HT-29 (cell line): ENCODE measurements at places on chromosomes 12 and 14.

DNA sequence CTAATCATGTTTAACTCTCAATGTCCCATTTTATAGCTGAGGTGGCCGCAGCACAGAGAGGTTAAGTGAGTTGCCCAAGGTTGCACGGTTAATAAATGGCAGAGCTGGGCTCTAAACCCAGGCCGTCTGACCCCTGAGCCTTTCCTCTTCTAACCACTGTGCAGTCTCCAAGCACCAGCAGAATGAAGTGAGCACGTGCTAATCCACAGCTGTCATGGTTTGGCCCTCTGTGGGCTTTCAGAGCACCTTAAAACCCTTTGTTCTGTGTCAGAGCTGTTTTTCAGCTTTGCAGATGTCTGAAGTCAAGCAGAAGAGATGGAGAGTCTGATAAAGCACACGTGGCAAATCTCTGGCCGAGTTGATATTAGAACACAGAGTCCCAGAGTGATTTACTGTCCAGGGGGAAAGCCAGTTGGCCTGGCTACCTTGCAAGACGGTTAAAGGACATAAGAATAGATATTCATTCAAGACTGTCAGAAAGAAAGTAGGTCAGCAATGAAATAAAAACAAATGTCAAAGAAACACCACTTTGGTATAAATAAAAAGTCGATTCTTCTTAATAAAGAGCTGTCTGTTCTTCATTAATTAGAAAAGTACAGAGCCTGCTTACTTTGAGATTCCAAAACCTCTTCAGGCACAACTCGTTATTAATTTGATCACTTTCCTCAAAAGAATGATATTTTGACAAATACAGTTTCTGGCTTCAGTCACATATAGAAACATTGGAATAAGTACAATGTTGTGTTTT lies 107.3 kb downstream of the CRADD start:
- DNase-seq, result peak; percentile 54

- no peak for DNase-seq
These were observed 41.3 kb downstream of the LTBP2 start for GRCh38 chr14:74570696-74571095.

DNA sequence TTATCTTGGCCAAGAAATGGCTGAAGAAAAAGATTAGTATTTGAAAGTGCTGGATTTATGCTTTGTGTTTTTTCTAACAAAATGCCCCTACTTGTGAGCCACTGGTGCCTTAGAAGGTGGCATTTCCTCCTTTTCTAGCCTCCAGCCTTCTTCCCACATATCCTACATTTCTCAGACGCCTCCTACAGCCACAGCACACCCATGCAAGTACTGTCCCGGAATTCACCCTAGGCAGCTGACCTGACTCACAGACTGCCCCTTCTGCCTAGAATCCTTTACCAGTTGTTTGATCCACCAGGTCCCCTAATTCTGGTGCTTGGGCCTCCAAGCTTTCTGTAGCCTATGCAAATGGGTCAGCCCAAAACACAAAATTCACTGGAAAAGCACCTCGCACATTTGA lies 166.0 kb downstream of the FOXN3 start:
- DNase-seq, result no peak

DNA sequence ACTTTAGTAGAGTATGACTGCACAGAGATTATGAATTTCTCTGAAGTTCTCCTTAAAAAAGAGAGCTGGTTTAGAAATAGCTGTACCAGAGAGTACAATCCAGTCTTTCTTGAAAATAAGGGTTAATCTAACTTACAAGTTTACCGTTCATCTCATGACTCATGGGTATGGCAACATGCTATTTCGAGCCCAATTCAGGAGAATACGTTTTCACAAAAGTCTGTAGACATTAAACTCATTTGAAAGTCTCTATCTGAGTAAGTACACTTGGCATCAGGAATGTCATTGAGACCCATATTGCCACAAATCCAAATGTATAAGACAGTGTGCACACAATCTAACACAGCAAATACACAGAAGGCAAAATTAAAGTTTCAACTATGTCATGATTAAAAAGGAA lies 160.5 kb downstream of the PIK3C2G start:
- no peak for DNase-seq

DNA sequence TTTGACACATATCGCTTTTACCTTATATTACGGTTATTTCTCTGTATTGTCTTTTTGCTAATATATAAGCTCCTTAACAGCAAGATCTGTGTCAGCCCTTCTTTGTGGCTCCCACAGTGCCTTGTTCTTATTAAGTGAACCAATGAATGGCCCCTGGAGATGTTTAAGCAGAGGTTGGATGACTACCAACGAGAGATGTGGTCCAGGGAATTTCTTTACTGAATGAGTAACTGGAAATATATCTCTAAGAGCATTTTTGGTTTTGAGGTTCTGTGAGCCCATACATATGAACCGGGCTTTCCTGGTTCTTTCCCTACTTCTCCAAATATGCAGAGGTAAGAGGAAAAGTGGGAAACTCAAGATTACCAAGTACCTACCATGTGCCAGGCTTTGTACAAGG lies 23.5 kb downstream of the CALCOCO1 start:
- no peak for DNase-seq

- no peak for DNase-seq
These were observed 29.7 kb downstream of the RAD9B start for GRCh38 chr12:110531741-110532333.

DNA sequence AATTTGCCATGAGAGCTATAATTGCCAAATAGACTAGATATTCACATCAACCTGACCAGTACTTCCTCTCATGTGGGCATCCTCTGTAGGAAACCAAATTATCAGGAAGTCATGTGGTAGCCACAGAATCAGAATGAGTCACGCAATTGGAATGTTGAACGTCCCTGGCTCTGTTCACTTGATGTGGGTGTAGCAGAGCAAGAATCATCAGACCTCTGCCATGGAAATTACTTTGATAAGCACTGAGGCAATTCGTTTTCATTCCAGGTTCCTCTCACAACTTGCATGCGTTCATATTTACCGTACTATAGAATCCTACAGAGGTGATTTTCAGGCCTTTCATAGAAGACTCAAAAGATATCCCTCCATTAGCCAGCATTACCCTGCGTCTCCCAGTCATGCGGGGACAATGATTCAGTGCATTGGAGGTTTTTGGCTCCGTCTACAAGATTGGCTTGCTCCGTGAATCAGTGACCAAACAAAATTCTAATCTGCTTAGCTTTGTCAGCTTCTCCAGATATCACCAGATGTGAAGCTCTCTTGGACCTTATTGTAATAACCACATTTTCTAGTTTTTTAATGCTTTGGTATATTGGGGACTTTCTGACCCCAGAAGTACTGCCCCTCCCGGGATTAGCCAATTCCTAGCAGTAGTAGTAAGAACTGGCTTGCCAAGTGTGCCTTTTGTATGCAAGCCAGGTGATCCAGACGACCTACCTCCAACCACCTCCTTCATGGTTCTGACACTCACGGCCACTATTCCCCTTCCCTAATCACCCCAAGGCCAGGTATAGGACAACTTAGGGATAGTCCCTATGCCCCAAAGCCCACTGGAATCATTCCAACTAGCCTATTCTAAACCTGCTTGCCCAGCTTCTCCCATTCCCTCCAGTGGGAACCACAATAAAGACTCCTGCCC lies 133.4 kb downstream of the KICS2 start:
- DNase-seq, result peak; percentile 98

DNA sequence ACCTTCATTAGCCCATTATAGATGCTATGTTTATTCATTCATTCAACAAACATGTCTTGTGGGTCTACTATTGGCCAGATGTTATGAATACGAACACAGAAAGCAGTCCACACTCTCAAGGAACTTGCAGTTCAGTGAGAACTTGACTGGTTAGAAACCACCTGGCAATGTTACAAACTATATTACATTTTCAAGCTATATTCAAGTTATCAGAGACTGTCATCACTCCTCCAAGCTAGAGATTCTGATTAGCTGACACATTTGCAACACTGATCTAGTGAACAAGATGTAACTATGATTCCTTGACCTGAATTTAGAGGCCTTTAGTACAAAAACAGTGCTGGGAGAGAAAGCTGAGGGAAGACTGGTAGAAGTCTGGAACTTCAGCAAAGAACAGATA lies 170.7 kb upstream of the EEA1 start:
- DNase-seq, result no peak

DNA sequence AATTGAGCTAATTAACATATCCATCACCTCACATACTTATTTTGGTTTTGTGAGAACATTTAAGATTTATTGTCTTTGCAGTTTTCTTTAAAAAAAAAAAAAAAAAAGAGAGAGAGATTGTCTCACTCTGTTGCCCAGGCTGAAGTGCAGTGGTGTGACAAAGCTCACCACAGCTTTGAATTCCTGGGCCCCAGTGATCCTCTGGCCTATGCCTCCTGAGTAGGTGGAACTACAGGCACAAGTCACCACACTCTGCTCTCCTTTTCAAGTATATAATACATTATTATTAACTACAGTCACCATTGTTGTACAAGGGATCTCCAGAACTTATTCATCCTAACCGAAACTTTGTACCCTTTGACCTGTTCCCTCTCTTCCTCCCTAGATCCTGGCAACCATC lies 64.0 kb downstream of the NUMB start:
- DNase-seq, result no peak

GRCh38 chr14:42855085-42855484 lies 1248.4 kb downstream of the LRFN5 start:
- no peak for DNase-seq

DNA sequence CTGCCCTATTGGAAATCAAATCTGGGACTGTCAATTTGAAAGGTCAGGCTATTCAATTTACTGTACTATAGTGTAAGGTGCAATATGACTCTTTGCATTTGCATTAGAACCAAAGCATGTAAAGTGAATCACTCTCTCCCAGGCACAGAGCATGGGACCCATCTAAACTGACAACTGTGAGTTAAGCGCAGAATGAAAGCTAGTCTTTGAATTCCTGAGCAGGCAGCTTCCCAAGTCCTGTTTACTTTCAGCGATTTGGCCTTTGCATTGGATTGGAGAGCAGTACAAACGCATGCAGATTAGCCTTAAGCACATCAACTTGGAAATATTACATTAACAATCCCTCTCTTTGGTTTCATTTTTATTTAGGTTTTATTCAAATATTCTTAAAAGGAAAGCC lies 74.6 kb downstream of the RERG start:
- no peak for DNase-seq

DNA sequence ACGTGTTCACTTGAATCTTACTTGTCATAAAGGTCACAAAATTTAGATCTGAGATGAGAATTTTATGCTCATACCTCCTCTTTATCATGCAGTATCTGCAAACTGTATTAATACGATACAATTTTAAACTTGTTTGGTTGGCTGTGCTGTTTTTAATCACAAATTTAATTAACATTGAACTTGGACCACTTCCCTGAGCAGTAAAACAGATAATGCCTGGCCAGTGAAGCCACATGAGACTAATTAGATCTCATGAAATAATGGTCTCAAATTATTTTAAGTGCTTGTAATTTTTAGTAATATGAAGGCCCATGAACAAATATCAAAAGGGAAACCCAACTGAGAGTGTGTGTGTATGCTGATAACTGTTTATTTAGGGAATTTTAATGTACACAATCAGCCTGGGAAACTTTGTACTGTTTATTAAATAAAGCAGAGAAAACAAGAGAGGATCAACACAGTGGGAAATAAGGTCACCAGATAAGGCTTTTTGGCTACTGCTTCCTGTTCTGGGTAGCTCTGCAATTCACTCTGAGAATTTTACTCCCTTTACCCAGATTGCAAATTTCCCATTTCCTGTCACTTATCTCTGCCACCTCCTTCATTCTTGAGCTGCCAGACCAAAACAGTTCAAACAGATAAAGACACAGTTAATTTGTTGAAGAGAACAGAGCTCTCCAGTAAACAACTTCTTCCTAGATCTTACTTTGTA lies 61.6 kb upstream of the GNPNAT1 start:
- DNase-seq, result no peak

- DNase-seq, result peak; percentile 1
These were observed 71.4 kb upstream of the GNPNAT1 start for GRCh38 chr14:52862632-52863333.

DNA sequence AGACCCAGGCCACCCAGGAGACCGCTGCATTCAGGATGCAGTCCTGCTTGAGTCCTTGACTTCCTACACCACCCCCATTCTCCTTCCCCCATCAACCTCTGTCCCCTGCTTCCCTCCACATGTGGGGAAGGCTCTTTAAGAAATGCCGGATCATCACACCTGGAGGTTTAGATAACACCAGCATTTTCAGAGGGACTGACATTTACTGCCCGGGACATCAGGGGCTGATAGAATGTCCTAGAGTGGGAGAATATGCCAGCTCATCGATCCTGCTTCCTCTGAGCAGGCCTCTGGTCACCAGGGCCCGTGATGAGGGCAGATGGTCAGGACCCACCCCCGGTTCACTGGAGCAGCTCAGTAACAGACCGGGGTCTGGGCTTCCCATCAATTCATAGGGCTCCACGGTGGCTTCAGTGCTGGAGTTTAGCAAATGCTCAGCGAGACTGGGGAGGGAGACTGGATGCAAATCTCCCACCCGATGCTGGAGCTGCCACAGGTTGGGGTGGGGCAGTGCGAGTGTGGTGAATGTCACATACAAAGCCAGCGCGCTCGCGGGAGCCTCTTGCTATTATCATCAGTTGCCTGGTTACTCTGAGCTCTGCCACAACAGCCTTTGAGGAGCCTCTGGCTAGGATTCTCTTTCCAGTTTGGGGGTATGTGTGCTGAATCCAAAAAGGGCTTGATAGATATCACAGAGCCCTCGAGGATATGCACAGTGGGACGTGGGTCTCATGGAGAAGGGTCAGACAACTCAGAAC lies 111.6 kb downstream of the RBM19 start:
- DNase-seq, result no peak

DNA sequence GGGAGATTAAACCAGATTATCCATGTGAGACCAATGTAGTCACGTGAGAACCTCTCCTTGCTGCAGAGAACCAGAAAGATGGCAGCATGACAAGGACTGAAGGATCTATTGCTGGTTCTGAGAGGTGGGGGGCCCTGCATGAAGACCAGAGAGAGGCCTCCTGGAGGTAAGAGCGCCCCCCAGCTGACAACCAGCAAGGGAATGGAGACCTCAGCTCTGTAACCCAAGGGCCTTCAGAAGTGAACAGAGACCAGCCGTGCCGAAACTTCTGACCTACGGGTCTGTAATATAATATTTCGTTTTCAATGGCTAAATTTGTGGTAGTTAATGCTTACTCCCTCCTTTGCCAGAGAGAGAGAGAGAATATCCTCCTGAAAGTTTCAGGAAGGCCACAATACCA lies 524.1 kb upstream of the TBX3 start:
- no peak for DNase-seq

DNA sequence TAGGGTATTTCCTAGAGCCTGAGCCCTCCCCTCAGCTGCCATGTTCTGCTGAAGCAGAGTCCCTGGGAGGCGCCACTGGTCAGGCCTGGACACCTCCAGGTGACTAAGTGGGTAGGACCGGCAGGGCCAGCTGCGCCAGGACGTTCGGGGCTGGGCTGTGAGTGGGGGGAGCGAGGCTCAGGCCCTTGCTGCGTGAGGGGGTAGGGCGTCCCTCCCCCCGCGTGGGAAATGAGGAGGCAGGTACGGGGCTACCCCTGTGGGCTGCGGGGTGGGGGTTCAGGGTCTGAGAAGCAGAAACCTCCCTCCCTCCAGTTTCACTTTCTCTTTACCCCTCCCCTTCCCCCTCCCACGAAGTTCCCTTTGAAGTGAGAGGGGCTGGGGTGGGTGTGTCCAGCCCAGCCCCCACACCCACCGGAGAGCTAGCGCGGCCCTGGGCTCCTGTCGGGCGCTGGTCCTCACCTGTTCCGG lies 22.1 kb upstream of the KIF26A start:
- DNase-seq, result peak; percentile 48
